RPMI8226 (cell line): ENCODE measurements at places on chromosomes 12 and 14.

- DNase-seq: peak; percentile 66
Measured at GRCh38 chr14:89303456-89304435, 113.3 kb downstream of the FOXN3 start.

- DNase-seq: no peak
Measured at GRCh38 chr14:104433401-104434213, 146.0 kb upstream of the C14orf180 start.

- DNase-seq: no peak
Measured at GRCh38 chr12:124763594-124763979, 100.1 kb downstream of the SCARB1 start.

GRCh38 chr14:36655963-36656686 is 5.5 kb upstream of the PAX9 start:
- peak; percentile 47 for DNase-seq

GRCh38 chr12:82682851-82683261 is 3.9 kb upstream of the TMTC2 start:
- DNase-seq: peak; percentile 15

- peak; percentile 74 for DNase-seq
Measured at GRCh38 chr12:41932470-41932991, 212.1 kb downstream of the GXYLT1 start.

DNA sequence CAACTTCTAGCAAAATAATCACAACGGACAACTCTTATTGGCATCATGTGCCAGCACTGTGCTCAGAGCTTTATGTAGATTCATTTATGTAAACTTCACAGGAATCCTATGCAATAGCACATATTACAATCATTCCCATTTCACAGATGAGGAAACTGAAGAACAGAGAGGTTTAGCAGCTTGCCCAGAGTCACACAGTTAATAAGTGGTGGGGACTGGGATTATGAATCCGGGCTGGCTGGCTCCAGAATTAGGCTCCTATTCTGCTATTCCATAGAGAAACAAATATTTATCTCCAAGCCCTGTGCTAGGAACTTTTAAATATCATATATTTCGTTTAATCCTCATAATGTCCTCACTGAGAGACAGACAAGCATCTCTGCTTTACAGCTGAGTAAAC is 52.4 kb upstream of the OAS1 start:
- DNase-seq: no peak

- DNase-seq: no peak
Measured at GRCh38 chr12:112122823-112123690, 2.3 kb upstream of the TRAFD1 start.

GRCh38 chr14:23377198-23377550 is 328 bp downstream of the CMTM5 start:
- DNase-seq: no peak

DNA sequence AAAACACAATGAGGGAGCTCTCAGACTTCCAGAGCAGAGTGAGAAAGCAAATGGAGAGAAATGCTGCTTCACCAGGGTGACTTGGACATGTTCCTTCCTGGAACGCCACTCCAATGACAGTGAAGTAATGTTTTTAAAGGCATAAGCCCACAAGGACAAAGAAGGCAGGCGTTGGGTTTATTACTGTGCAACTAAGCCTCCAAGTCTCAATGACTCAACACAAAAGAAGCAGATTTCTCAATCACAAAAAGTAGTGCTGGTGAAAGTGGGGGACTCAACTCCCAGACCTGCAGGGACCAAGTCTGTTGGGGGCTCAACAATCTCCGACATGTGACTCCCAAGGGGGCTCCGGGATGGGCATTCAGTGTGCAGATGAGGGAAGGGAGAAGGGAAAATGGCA is 505.2 kb downstream of the BCL11B start:
- no peak for DNase-seq

- no peak for DNase-seq
Measured at GRCh38 chr12:94193168-94193567, 44.8 kb downstream of the PLXNC1 start.

DNA sequence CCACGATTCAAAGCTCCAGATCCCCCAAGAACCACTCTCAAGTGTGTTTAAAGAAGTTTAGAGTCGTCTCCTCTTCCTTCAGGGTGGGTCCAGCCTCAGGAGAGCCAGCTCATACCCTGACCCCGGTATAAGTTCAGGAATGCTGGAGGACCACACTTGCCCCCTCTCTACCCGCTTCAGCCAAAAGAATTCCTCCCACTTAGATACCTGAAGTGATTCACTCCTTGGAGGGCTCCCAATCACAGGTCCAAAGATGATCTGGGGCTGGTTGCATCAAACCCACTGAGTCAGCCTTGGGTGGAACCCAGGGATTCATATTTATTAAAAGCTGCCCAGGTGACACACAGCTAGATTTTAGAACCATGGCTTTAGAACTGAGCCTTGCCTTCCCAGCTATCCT is 133.5 kb upstream of the PARP11 start:
- DNase-seq: no peak

DNA sequence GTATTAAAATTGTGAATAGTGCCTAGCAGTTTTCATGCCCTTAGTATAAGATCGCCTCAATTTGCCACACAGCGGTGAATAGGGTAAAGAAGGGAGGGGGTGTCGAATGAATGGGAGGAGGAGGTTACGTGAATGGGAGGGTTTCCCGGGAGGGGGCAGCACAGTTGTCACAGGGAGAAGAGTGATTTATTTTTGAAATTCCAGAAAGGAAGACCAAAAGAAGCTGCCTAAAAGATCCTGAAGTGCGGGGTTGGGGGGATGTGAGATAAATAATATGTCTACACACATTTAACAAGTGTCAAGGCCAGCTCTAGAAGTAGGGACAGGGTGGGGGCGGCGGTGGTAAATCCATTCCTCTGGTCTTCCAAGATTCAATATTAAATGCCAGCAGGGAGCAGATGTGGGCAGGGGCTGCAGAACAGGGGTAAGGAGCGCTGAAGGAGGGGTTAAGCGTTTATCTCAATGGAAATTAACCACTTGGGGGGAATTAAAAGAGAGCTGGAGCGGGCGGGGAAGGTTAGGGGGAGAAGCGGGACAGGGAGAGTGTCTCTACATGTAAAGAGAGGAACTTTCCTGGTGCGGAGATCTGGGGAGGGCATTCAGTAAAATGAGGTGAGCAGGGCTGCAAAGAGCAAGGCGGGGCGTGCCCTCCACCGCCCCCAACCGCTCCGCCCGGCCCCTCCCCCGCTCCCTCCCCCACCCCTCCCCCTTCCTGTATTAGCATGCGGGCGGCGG is 867 bp downstream of the C12orf42 start:
- DNase-seq: no peak

GRCh38 chr12:14962153-14962539 is 745 bp upstream of the ARHGDIB start:
- DNase-seq: no peak

DNA sequence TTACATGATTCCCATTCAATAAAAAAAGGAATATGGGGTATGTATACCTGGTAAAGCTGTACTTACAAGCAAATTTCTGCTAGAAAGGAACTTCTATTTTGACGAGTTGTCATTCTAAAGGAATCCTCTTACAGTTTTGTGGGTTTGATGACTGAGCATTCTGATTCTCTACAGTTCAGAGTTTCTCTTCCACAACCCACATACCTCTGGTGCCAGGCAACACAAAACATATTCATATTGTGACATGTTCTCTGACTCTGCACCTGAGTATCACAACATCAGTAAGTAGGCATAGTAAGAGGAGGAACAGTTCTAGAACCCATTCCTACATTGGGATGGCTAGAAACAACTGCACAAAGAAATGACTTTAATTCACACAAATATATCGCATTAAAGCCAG is 636.6 kb downstream of the MED13L start:
- no peak for DNase-seq

DNA sequence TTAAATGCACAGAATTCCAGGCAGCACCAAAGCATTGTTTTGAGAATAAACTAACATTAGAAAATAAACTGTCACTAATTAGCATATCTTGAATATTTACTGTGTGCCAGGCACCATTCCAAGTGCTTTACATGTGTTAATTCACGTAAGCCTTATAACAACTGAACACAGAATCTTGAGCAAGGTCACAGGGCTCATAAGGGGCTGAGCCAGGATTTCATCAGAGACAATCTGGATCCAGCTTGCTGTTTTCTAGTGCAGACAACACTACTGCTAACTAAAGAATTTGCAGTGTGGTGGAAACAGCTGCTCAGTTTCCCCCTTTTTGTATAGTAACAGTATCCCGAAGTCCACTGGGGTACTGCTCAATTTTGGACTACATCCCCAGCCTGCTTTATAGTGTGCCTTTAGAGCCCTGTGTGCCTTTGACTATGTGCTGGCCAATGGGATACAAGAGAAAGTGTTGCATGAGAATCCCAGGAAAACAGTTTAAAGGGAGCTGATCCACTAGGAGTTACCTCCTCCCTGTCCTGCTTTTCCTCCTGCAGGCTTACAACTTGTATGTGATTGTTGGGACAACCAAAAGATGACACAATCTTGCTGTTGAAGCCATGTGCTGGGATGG is 36.0 kb upstream of the RMST start:
- no peak for DNase-seq

- no peak for DNase-seq
Measured at GRCh38 chr14:64098120-64098519, 196.1 kb downstream of the ESR2 start.

DNA sequence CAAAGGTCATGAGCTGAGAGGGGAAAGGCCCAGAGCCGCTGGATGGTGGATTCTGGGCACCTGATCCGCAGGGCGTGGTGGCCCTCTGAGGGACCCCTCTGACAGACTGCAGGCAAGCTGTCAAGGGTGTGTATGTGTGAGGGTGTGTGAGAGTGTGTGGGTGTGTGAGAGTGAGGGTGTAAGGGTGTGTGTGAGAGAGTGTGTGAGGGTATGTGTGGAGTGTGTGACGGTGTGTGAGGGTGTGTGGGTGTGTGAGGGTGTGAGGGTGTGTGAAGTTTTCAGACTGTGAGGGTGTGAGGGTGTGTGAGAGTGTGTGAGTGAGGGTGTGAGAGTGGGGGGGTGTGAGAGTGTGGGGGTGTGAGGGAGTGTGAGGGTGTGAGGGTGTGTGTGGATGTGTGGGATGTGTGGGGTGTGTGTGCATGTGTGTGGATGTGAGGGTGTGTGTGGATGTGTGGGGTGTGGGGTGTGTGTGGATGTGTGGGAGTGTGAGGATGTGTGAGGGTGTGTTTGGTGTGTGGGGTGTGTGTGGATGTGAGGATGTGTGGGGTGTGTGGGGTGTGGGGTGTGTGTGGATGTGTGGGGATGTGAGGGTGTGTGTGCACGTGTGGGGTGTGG is 156.7 kb downstream of the TMEM121 start:
- no peak for DNase-seq

DNA sequence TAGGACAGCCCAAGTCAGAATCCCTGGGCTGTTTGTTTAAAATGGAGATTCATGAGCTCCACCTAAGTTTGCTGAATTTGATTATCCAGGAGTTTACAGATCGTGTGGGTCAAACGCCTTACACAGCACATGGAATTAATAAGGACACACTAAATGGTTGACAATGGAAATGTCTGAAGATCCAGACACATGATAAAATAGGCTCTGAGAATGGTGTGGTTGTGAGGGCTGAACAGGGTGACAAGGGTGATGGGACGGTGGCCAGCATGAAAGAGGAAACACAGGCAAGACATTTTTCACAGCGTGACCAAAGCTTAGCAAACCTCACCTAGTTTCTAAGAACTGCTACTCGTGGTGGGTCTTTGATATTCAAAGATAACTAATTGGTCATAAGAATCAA is 12.5 kb downstream of the VWF start:
- no peak for DNase-seq

GRCh38 chr14:106417224-106418049 is 891.1 kb downstream of the TMEM121 start:
- DNase-seq: no peak

- DNase-seq: peak; percentile 41
Measured at GRCh38 chr14:64968651-64969050, 3.5 kb downstream of the RAB15 start.

- DNase-seq: no peak
Measured at GRCh38 chr14:59069163-59069854, 119.2 kb upstream of the DAAM1 start.

DNA sequence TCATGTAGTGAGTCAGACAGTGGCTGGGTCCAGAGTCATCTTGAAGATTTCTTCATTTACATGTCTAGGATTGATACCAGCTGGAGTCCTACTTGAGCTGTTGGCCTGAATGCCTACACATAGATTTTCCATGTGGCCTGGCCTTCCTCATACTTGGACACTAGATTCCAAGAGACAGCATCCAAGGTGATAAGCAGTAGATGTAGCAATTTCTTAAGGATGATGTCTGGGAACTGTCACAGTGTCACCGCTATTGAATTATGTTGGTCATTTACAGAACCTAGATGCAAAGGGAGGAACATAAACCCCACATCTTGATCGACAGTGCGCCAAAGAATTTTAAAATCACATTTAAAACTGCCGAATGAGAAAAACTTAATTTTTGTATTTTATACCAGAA is 412.3 kb downstream of the TRHDE start:
- DNase-seq: no peak

DNA sequence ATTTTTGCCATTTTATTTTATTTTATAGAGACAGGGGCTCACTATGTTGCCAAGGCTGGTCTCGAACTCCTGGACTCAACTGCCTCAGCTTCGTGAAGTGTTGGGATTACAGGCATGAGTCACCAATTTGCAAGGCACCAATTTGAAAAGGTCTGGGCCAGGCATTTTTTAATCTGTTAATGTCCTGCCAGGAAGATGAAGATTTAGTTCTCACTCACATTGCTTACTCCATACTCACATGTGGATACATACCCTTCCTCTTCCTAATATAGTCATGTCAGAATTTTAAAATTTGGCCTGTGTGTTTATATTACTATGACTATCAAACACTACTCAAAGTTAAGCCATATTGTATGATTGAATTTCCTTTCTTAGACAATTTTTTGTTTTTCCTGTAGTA is 15.3 kb upstream of the EML1 start:
- DNase-seq: no peak

GRCh38 chr14:34640826-34641225 is 10.9 kb upstream of the SNX6 start:
- DNase-seq: no peak

DNA sequence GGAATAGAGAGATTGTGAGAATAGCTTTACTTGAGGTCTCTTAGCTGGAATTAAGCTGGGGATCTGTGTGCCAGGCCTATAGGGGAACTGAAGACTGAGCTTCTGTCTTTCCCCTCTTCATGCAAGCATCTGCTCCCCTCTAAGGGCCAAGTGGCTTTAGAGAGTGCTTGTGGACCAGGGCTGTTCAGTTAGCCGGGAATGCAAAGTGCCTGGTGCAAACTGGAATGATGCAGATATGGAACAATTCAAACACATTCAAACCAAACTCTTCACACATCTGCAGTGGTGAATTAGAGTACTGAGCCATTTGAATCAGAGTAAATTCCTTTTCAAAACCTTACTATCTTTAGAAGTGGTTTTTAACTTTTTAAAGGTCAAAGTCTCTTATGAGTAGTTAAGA is 99.0 kb downstream of the LIN7A start:
- DNase-seq: no peak
